ELF-1 (cell line): ENCODE measurements at places on chromosomes 3 and 15.
A peak's percentile ranks its signal among the peaks of the same experiment; 100 is the strongest.

DNA sequence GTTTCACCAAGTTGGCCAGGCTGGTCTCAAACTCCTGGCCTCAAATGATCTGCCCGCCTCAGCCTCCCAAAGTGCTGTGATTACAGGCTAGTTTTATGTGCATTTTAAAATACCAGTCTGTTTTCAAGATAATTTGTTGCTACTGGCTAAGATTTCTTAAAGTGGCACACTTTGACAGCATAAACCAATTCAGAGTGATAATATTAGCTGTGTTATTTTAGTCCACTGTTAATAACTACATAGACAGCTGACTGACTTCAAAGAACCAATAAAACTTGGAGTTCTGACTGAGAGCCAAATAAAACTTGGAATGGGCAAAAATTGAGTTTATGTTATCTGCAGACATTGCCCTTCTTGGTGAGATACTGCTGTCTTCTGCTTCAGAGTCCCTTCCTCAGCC is 291.8 kb downstream of the UBE2E2 start:
- DNase-seq, result no peak

GRCh38 chr3:100106531-100107141 is 7.7 kb downstream of the FILIP1L start:
- DNase-seq, result no peak

DNA sequence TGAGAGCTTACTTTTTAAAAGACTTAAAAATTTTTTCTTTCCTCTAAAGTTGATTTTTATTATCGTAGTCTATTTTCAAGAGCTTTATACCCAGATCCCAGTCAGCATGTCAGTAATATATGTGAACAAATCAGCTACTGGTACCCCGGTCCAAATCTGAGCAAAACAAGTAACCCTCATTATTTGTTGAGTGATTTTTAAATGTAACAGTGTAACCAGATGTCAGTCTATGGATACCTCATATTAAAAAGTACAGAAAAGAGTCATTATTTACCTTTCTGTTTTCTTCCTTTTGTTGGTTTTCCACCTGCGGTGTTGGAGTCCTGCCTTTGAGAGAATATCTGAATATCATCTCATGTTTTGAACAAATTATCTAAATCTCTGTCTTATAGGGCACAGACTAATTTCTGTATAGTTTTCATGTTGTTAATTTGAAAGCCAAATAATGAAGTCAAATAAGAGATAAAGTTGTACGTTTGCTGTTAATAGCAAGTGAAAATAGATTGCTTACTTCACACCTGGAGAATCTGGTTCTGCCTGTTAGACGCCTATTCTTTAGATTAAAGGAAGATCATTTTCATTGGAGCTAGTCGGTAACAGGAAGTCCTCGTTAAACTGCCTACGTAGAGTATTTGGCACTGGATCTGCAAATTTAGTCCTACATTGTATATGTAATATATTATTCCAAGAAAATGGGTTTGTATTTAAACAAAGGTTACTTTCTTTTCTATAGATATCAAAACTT is at the start of gene STX19:
TSS of gene STX19 (minus strand) at position 505 of the 745 bp plus-strand sequence. CDS start 13,328 bp downstream, outside the sequence.
- DNase-seq, result no peak

DNA sequence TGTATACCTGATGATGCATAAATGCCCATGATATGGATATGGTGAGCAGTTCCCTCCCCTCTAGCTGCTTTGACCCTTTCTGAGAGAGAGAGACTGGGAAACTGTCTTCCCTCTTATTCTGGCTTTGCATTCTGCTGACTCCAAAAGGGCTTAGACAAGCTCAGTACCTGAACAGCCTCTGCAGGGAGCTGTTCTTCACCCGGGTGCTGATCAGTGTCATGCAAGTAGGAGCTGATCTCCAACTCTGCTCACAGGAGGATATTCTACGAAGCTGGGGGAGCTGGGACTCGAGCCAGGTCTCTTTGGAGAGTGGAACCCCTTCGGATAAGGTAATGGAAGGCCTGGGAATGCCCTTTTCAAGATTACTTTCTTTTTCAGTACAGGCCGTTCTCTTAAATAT is 237.1 kb downstream of the RYR3 start:
- peak; percentile 54 for DNase-seq

DNA sequence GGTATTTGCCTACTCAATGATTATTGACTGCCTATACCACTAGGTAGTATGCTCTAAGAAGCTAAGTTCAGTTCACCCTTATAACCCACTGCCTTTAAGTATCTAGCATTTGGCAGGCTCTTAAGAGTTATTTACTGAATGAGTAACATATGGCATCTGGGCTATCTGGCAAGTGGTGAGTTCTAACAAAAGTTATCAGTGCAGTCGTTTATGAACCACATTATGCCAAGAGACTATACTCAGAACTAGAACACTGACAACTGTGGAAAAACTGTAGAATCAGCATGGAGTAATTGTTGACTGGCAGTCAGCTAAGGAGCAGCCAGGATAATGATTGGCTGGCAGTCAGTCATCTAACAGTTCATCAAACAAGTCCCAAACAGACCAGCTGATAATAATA is 25.8 kb downstream of the RAF1 start:
- DNase-seq, result no peak

DNA sequence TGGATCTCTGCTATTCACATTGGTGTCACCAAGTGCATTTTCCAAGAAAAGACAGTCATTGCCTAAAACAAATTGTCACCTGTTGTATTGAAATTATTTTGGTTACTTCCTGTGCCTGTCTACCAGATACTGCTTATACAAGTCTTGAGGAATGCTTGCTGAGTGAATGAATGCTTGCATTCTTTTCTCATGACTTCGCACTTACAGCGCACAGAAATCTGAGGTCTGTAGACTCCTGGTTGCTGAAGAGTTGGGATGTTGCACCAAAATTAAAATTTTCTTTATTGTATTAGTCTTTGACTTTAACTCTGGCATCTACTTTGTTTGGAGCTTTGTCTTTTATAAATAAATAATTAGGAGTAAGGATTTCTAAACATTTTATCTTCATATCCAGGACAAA is 28.4 kb downstream of the SH3GL3 start:
- no peak for DNase-seq

DNA sequence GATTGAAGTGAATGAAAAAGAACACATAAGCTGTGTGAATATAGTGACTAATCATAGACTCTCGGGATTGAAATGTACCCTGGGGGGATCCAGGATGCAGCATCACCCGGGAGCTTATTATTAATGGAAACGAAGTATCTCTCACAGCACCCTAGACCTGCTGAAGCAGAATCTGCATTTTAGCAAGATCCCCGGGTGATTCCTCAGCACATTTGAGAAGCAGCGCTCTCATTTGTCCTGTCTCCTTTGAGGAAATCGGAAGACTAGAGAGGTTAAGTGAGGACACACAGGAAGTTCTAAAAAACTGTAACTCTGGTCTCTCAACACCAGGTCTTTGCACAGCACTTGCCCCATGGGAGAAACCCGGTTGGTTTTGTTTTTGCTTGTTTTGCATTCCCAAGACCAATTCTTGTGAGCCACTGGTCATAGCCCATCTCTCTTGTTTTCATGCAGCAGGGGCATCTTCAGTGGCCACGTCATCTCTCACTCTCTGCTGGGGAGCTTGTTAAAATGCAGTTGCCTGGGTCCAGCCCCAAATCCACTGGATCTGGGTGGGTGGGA is 30.2 kb downstream of the ZNF710 start:
- peak; percentile 66 for DNase-seq

DNA sequence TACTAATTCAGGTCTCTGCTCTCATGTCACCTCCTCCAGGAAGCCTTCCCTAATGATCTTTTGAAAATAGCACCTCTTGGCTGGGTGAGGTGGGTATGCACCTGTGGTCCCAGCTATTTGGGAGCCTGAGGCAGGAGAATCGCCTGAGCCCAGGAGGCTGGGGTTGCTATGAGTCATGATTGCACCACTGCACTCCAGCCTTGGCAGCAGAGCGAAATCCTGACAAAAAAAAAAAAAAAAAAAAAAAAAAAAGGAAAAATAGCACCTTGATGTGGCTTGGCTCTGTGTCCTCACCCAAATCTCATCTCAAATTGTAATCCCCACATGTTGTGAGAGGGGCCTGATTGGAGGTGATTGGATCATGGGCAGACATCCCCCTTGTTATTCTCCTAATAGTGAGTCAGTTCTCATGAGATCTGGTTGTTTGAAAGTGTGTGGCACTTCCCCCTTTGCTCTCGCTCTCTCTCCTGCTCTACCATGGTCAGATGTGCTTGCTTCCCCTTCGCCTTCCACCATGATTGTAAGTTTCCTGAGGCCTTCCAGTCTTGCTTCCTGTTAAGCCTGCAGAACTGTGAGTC is 11.2 kb upstream of the RNU6-1 start:
- DNase-seq, result peak; percentile 55

GRCh38 chr3:165617134-165617533 is 220.1 kb downstream of the BCHE start:
- DNase-seq, result no peak

DNA sequence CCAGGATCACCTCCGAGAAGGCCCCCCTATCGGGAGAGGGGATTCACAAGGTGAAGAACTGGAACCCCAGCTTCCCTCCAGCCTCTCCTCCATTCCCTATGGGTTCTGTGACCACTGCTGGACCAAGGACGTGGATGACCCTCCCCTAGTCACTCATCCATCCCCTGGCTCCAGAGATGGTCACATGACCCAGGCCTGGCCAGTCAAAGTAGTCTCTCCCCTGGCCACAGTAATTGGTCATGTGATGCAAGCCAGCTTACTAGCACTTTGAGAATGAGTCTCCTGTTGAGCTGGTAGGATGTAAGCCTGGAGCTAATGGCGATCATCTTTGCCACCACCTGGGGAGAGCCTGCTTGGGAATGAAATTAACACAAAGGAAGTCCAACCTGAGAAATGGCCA is 3.9 kb downstream of the CAMK1 start:
- DNase-seq, result peak; percentile 52

- no peak for DNase-seq
Observed at GRCh38 chr3:70744536-70744935, 432.1 kb upstream of the MDFIC2 start.

DNA sequence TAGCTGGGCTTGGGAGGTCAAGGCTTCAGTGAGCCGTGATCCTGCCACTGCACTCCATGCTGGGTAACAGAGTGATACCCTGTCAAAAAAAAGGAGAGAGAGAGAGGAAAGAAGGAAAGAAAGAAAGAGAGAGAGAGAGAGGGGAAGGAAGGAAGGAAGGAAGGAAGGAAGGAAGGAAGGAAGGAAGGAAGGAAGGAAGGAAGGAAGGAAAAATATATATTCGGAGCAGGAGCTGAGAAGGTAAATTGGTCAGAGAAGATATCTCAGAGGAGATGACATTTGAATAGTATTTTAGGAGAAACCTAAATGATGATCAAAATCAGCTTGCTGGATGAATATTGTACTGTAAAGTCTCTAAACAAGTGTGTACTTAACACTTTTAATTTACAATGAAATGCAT is 633.1 kb downstream of the ZPLD1 start:
- DNase-seq, result no peak

GRCh38 chr15:69056365-69056764 is 41.9 kb downstream of the NOX5 start:
- DNase-seq, result peak; percentile 34

- DNase-seq, result no peak
Observed at GRCh38 chr3:59563966-59564365, 514.1 kb upstream of the CFAP20DC start.

DNA sequence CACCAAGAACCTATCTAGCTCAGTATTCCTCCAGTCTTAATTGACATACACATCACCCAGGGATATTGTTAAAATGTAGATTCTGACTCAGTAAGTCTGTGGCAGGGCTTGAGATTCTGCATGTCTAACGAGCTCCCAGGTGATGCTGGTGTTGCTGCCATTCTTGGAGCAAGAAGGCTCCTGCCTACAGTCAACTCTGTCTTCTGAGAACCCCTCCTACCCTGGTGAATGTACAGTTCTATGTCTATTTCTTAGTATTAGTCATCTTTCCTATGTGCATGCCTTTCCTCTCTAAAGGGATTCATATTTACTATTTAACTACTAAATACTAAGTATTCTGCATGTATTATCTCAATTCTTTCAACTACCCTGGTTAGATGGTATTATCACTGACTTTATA is 268.7 kb downstream of the EDEM1 start:
- DNase-seq, result no peak

- peak; percentile 60 for DNase-seq
Observed at GRCh38 chr3:14274999-14275961, 96.7 kb downstream of the LSM3 start.

DNA sequence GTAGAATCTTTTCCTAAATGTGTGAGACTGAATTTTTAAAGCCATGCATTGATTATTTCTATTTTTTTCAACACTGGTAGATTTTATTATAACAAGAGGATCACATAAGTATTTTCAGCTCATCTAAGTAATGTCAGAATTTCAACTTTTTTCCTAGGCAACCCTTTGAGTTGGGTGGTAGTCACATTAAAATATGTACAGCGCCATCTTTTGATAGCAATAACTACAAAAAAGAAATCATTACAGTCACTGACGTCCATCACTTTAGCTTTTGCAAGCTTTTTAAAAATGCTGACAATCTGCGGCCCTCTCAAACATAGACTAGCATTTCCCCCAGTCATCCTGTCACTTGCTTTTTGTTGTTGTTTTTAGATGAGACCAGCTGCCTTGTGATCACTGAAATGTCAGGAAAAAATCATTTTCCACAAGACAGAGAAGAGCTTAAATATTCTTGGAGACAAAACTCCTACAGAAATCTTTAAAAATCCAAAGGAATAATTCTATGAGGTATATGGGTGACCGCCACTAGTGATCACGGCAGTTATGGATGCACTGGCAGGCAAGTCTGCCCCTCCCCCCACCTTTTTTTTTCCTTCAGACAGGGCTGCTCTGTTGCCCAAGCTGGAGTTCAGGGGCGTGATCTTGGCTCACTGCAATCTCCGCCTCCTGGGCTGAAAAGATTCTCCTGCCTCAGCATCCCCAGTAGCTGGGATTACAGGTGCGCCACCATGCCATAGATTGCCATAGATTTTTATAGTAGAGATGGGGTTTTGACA is 384.0 kb upstream of the KCNMB2 start:
- DNase-seq, result peak; percentile 4

DNA sequence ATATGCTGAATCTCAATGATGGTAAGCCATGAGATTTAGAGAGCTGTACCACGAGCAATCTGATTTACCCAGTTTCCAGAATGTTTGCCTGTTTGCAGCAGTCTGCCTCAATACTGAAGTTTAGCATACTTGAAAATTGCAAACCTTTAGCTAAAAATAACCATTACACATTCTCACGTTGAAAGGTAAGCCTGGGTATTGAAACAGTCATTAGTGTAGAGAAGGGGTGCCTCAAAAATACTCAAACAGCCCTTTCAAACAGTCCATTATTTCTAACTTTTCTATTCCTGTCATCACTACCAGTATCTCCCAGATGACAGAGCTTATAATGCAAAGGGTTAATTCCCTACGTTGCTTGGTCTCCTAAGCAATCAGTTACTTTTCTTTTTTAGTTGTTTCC is 111.8 kb upstream of the MBNL1 start:
- DNase-seq, result no peak

DNA sequence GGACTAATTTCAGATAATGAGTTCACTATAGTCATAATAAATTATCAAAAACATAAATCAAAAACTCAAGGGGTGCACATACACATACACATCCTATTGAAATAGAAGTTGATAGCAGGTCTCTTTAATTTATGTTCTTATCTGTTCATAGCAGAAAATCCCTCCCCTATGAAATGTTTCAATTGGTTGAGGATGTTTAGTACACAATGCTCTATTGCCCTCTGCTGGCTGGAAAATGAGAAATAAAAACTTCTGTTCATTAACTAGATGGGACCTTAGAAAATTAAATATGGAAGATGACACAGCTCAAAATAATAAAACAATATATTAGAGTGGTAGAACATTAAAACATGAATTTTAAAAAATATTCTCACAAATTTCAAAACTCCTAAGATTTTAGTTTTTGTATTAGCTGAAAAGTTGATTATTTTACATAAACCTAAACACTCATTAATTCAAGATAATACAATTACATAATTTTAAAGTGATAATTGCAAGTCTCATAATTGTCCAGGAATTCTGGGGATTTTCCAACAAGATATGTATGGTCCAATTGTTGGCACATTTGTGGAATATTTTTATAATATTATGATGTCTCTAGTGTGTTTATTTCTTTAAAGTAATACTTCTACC is 735.0 kb downstream of the ROBO1 start:
- DNase-seq, result no peak
